Forelimb muscle (tissue), 1 donor: ENCODE measurements at places on chromosomes 4 and X. TPM values are rescaled to one million over a fixed set of nuclear protein-coding genes. Genes with fewer than 3 reads are reported as not detected.

DNA sequence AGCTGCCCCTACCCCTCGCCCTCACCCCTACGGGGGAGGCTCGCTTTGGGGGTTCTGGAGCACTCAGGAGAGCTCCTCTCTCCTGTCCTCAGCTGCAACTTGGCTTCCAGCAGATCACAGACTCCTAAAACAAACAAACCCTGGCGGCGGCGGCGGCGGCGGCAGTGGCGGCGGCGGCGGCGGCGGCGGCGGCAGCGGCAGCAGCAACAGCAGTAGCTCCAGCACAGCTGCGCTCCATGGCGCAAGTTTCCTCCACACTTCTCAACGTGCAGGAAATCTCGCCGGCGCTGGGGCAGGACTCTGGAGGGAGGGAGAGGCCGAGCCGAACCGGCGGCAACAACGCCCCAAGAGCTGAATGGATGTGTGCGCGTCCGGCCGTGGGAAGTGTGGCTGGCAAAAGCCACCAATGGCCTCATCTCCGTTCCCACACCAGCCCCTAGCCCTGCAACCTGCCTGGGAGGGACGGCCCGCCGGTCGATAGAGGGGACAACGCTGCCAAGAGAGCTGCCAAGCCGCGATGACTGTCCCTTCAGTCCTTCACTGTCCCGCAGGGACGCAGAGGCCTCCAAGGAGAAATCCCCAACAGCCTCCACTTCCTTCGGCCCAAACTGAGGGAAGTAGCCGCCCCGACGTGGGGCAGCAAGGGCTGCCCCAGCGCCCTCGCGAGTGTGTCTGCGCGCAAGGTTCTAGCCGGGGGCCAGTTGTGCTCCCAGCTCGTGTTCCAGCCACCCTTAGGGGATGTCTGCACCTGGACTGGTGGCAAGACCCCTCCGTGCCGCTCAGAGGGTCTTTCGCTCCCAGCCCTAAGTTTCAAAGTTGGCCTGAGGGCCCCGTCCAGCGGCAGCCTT is 775 bp downstream of the SHROOM4 start:
- DNase-seq: no peak

GRCh38 chr4:129261584-129261983 is 165.6 kb downstream of the C4orf33 start:
- no peak for DNase-seq

DNA sequence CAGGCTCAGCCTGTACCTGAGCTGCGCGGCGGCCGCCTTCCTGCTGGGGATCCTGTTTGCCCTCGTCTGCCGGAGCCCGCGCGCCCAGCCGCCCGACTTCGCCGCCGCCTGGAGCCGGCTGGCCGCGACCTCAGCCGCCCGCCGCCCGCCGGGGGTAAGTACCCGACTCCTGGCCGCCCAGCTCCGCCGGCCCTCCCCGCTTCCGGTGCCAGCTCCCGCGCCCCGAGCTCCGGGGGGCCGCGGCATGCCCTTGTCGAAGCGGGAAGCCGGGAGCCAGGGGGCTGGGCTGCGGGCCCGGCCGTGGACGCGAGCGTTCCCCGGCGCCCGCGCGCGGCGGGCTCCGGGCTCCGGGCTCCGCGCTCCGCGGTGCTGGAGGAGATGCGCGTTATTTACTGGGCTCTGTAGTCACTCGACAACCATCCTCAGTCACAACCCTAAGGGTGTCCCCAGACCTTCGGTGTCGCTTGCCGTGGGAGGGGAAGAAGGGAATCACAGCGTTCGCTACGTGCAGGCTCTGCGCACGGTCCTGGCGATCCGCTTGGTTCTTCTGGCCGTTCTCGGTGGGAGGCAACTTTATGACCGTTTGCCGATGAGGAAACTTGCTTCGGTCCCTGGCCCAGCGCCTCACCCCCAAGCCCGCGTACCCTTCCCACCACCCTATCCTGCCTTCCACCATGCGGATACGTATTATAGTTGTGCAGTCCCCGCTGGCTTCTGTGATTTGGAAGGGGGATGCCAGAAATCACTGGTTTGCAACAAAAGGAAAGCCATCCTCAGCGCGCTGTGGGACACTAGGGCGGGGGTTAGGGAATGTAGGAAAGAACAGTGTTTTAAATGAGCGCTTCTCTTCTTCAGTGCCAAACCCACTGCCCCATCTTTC is 944 bp downstream of the SNX25 start:
- no peak for DNase-seq

GRCh38 chrX:38754818-38755718 is 46.2 kb upstream of the MID1IP1 start:
- no peak for DNase-seq

GRCh38 chr4:122855353-122855890 is 28.8 kb downstream of the FGF2 start:
- DNase-seq: no peak

CCNA2 gene
- polyA plus RNA-seq: 13.8 TPM

CLTRN gene
- 0.61 TPM for polyA plus RNA-seq
